ENCODE measurements at places on chromosomes 5 and 9.

GRCh38 chr5:1005249-1005851 is 3.3 kb upstream of the NKD2 start:
- DNase-seq = no peak

GRCh38 chr9:104780796-104781395 is 17.0 kb downstream of the NIPSNAP3B start:
- no peak for DNase-seq

GRCh38 chr5:160843240-160843639 is 8.8 kb downstream of the ATP10B start:
- DNase-seq = no peak

- DNase-seq = no peak
Observed at GRCh38 chr5:145968970-145969713, 32.8 kb downstream of the SH3RF2 start.

DNA sequence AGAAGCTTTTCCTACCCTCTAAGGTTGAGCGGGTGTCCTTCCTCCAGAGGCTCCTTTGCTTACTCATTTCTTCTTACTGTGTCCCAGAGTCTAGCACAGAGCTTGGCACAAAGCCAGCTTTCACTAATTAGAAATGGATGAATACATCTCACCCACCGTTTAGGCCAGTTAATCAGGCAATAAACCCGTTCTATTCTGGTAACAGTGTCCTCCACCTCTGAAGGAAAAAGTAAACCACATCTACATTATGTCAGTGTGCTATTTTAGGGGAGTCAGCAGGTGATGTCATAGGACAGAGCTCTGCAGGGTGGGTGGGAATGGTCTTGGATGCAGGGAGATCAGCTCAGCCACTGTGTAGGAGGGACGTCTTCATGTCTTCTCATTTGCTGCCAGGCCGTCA is 109.2 kb downstream of the OSTF1 start:
- no peak for DNase-seq

- DNase-seq = no peak
Observed at GRCh38 chr5:38823503-38823902, 22.3 kb upstream of the OSMR start.

GRCh38 chr5:173645437-173645807 is 29.0 kb upstream of the BOD1 start:
- no peak for DNase-seq

- no peak for DNase-seq
Observed at GRCh38 chr5:173919443-173919842, 31.3 kb downstream of the CPEB4 start.

- DNase-seq = no peak
Observed at GRCh38 chr5:1930880-1931603, 48.3 kb upstream of the IRX4 start.

DNA sequence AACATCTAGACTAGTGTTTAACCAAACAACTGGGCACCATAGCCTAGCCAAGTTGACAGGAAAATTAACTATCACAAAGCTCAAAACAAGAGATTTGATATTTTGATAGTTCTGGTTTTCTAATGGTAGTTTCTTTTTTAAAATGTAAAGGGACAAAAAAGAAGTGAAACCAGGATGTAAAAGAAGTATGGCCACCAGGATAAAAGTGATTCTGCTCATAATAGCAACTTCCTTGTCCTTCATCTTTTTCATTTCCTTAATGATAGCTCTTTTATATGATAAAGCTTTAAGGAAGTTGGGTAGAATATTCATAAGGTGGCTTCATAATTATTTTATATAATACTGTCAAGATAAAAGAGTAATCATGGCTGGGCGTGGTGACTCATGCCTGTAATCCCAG is 139.1 kb downstream of the BASP1 start:
- no peak for DNase-seq

- no peak for DNase-seq
Observed at GRCh38 chr9:8237096-8237495, 437.5 kb upstream of the DMAC1 start.

- no peak for DNase-seq
Observed at GRCh38 chr9:130043654-130044623, 950 bp upstream of the FNBP1 start.

GRCh38 chr9:83236029-83236696 is 173.2 kb upstream of the RASEF start:
- no peak for DNase-seq

GRCh38 chr9:71781391-71781790 is 13.1 kb upstream of the CEMIP2 start:
- DNase-seq = no peak

DNA sequence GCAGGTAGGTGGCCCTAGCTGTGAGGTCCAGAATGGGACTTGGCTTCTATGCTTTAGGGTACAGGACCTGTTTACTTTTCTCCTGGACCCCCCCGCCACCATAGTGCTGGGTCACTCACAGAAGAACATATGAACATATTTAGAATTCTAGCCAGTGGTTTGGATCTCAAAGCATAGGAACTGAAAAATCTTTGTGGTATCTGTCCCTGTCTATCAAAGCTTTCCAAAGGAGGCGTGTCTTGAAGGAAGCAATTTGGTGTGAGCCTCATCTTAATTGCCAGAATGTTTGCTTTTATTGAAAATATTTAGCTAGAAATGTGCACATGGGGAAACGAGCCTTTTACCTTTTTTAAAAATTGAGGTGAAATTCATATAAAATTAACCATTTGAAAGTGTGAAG is 6.2 kb downstream of the PHF2 start:
- DNase-seq = no peak

DNA sequence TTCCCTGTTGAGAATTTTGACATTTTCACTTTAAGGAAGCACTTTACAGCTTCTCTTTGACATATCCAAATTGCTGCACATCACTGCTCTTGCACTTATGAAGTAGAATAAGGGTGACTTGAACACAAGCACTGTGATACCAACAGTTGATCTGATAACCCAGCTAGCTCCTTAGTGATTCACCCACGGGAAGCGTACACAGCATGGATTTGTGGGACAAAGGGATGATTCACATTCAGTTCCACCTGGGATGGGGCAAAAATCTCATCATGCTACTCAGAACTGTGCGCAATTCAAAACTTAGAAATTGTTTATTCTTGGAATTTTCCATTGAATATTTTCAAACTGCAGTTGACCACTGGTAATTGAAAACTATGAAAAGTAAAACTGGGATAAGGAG is 1565.5 kb upstream of the CDH9 start:
- DNase-seq = no peak

DNA sequence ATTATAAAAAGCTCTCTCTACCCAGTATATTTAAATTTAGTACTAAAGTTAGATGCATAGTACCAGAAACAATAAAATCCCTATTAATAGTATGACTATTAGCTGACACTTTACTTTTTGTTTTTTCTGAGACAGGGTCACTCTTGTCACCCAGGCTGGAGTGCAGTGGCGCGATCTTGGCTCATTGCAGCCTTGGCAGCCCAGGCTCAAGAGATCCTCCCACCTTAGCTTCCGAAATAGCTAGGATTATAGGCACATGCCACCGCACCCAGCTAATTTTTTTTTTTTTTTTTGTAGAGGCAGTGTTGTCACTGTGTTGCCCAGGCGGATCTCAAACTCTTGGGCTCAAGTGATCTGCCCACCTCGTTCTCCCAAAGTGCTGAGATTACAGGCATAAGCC is 8.0 kb downstream of the CCNG1 start:
- DNase-seq = no peak

Data from anterior cingulate cortex (tissue), 58 donors.